ENCODE measurements at places on chromosomes 4 and X.

GRCh38 chr4:183448436-183448835 is 4.0 kb downstream of the CDKN2AIP start:
- DNase-seq, result no peak

- no peak for DNase-seq
Measured at GRCh38 chrX:29652484-29652883, 562.9 kb upstream of the MAGEB2 start.

- no peak for DNase-seq
Measured at GRCh38 chr4:167883266-167883665, 209.1 kb upstream of the ANXA10 start.

GRCh38 chr4:79121875-79122358 is 182.7 kb upstream of the PAQR3 start:
- no peak for DNase-seq

GRCh38 chr4:99430106-99430505 is 5.0 kb downstream of the ADH7 start:
- no peak for DNase-seq

DNA sequence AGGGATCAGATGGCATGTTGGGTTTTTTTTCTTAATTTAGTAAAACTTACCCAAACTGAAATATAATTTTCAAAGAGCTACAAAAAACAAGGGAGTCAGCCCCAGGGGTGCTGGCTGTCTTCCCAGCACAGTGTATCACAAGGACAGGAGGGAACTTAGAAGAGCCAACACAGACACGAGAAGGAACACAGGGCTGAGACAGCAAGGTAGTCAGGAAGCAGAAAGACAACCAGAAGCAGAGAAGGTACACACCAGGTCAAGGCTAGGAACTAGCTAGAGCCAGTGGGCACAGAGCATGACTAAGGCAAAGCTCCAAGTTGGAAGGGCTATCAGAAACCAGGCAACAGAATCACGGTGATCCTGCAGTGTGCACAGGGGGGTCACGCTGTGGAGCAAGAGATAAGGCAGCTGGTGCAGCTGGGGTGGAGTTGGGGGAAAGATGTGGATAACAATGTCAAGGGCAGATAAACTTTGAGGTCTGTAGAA is 168.7 kb downstream of the NR3C2 start:
- DNase-seq, result no peak

GRCh38 chr4:187333151-187333550 is 609.5 kb upstream of the FAT1 start:
- DNase-seq, result no peak

DNA sequence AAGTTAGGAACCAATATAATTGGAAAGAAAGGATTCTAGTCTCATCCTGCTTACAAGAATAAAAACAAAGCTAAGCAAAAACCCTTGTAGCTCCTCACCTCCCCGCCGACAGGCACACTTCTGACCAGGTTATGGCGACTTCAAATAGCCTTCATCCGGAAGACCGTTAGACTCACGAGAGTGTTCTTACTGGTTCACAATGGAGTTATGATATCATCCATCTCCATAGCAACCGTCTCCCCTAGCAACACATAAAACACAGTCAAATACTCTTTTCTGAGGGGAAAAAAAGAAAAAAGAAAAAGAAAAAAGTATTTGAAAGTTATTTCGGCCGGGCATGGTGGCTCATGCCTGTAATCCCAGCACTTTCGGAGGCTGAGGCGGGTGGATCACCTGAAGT is at the start of gene IL13RA2:
IL13RA2 (minus strand) TSS at position 162 of the 400 bp plus-strand sequence. CDS start 347 bp downstream, outside the sequence.
- DNase-seq, result no peak

DNA sequence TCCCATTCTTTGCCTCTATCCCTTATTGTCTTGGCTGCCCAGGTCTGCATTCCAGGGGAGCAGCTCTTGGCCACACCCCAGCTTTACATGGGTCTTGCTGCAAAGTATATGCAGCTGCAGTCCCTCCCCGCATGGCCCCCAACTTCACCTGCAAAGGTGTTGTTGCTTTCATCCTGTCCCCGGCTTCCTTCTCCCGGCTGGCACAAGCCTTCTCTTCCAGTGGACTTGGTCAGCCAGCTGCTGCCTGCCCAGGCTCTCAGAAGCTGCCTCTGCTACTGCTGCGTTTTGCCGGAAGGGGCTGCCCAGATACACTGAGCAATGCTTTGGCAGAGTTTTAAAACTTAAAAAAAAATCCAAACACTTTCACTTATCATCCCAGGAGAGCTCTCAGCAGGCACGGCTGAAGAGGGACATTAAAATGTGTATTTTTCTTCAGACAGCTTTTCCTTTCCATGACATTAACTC is 121.2 kb upstream of the PDLIM3 start:
- no peak for DNase-seq

GRCh38 chrX:35919536-35920309 is at the start of gene CFAP47:
TSS of gene CFAP47 (plus strand) at chrX:35919734. CDS start at chrX:35919800, 66 bp downstream.
- DNase-seq, result no peak

DNA sequence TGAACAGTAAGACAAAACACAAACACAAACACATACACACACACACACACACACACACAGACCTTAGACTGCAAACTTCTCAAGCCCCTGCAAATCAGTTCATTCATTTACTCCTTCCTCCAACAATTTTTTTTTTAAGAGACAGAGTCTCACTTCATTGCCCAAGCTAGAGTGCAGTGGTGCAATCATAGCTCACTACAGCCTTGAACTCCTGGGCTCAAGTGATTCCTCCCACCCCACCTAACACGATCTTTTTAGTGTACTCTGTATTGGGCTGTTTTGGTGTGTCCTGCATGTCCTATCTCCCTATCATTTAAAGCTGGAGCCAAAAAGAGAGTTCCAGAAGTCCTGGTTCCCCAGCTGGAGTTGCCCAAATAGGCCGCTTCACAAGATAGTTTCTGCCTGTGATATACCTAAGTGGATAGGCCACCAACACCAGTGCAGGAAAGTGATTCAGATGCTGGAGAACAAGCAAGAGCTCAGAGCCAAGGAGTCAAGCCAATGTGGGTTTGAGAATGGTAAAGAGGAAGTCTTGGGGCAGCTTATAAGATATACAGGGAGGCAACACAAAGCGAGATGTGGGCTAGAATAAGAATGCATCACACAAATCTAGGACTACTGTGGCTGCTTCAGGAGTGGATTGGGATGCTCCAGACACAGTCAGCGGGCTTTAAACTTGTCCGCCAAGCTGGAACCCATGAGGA is 85.4 kb upstream of the RAPGEF2 start:
- DNase-seq, result no peak

DNA sequence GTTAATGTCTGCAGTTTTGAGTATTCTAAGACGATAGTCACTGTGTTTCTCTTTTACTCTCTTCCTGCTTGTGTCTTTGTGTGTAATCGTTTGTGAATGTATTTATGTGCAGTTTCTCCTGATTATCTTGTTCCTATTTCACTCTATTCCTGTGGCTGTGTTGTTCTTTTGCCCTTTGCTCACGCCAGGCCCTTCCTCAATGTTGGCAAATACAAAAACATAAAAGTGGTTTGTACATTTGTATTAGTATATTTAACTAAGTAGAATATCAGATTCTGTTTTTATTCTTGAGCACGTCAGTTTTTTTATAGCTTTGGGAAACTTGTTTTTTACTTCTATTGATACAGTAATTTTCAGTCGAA is 107.6 kb upstream of the BMPR1B start:
- no peak for DNase-seq

DNA sequence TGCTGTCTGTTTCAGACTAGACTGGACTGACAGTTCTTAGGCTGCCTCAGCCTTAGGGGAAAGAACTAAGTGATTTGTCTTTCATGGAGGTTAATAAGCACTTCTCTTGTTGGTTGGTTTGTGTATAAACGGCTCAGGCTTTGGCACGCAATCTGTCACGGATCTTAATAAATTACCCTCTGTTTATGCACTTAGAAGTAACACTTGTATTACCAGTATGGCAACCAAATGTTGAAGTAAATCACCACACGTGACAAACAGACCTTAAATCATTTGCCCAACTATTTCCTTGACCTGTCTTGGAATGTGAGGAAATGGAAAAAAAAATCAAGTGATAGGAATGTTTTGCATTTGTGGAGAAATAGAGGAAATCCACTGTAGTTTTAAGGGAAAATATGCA is 69.9 kb downstream of the TEX13A start:
- DNase-seq, result no peak

DNA sequence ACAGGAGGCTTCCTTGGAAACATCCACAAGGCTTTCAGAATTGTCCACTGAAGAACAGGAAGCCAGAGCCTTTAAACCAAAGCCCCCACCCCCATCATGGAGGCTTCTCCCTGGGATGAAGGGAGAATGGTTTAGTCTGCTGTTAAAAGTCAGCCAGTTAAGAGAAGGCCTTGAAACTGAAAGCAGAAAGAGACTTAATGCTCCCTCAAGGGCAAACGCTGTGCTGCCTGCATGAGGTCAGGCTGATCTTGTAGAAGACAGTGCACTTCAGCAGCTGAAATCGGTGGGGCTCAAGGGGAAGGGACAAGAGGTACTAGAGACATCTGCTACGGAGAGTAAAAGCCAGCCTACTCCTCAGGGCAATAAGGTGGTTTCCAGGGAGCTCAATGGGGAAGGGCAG is 69.0 kb downstream of the HPRT1 start:
- no peak for DNase-seq

- no peak for DNase-seq
Measured at GRCh38 chr4:99810536-99810935, 6.1 kb upstream of the DAPP1 start.

- DNase-seq, result no peak
Measured at GRCh38 chr4:76022677-76023076, 620 bp downstream of the CXCL10 start.

DNA sequence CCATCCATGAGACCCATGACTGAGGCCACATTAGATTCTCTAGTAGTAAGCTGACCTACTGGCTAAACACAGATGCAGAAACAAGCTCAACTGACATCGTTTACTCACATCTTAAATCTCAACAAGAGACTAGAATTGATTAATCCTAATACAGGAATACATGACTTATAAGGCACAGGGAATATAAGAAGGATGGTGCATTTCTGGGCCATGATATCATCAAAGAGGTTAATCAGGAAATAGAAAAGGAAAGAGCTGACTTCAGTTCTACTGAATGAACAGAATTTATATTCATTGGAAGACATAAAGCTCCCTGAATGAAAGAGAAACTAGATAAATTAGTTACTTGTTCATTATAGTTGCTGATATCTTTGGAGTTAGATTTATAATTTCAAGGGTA is 1406.5 kb downstream of the STIM2 start:
- DNase-seq, result no peak

DNA sequence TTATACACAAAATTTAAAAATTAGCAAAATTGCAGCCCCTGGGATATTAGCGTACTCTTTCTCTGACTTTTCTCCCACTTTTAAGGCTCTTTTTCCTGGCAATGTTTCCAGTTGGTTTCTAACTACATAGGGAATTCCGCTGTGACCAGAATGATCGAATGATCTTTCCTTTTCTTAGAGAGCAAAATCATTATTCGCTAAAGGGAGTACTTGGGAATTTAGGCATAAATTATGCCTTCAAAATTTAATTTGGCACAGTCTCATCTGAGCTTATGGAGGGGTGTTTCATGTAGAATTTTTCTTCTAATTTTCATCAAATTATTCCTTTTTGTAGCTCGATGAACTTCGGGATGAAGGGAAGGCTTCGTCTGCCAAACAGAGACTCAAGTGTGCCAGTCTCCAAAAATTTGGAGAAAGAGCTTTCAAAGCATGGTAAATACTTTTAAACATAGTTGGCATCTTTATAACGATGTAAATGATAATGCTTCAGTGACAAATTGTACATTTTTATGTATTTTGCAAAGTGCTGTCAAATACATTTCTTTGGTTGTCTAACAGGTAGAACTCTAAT is 6.0 kb downstream of the ALB start:
- no peak for DNase-seq

DNA sequence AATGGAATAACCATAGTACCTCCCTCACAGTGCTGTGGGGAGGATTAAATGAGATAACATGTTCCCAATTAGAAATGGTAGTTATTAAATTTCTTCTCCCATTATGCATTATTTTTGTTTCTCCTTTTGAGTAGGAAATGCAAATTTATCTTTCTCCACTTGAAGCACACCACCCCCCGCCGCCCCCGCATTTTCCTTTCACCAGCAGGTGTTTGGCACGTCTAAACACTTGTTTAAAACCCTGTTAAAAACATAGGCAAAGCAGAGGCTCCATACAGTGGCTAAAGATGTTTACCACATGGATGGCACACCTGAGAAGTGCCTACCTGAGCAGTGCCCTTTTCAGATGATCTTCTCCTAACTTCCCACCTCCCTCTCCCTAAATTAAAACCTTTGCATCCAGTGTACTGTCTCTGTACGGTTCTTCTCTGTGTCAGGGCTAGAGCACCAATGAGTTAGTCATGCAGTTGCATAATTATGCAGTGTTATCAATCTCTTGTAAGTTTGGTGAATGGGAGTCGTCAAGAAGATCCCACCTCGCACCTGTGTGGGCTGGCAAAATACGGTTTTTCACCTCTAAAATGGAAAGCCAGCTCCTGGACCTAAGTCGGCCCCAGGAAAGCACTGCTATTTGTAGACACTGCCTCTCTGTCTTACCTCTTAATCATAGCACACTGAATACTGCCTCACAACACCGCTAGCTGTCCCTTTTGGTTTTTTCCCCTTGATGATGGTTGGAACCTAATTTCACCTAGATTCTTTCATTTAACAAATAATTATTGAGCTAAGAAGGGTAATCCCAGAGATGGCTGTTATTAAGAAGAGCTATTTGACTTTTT is 122.0 kb downstream of the CT47B1 start:
- no peak for DNase-seq

- no peak for DNase-seq
Measured at GRCh38 chr4:16417198-16417597, 190.9 kb upstream of the TAPT1 start.

DNA sequence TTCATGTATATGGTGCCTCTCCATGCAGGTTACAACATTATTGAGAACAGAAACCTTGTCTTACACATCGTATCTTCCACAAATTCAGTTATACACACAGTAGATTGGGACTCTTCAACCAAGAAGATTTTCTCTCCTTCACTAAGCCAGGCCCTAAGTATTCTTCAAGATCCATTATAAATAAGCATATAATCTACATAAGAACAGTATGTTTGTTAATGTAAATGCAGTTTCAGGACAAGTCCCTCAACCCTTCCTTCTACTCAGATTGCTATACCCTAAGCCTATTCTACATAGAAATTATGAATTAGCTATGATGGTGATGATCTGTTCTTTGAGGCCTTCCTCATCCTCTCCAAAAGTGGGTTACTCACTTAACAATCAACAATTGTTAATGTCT is 41.2 kb downstream of the COL4A6 start:
- no peak for DNase-seq

DNA sequence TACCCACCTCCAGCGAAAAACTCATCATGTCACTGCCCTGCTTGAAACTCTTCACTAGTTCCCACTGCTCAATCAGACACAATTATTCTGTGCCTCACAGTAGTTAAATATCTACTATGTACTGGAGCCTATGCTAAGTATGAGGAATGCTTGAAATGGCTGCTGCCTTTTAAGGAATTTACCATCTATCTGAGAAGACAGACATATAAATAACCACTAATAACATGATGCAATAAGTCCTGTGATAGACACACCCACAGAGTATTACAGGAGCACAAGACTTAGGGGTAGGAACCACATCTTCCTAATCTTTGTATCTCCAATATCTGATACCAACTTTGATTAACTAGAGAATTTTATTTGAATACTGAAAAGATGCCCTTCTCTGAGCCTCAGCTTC is 21.1 kb downstream of the SLC25A53 start:
- DNase-seq, result no peak

GRCh38 chr4:99734583-99735322 is 77.1 kb upstream of the C4orf54 start:
- DNase-seq, result no peak

Measured in effector memory CD4-positive, alpha-beta T cell (primary cell).